ENCODE measurements at places on chromosomes 1 and 21. TPM values are rescaled to one million over a fixed set of nuclear protein-coding genes. Genes with fewer than 3 reads are reported as not detected.

GRCh38 chr1:54391450-54392209 lies 14.6 kb downstream of the SSBP3 start:
- no peaks in the 10 kb centered on the region for H3K27me3 ChIP-seq
- no peak overlapping the region for H3K4me3 ChIP-seq
- no peak for DNase-seq
- peak overlapping the region; percentile 23 for H3K27ac ChIP-seq
- H3K36me3 ChIP-seq, result no peaks in the 10 kb centered on the region

- peaks cover 26% of the 10 kb centered on the region for H3K4me1 ChIP-seq
- DNase-seq, result no peak
- no peaks in the 10 kb centered on the region for H3K27me3 ChIP-seq
- H3K36me3 ChIP-seq, result no peaks in the 10 kb centered on the region
- peak overlapping the region; percentile 94 for H3K27ac ChIP-seq
These were observed 1.0 kb downstream of the KRTCAP2 start for GRCh38 chr1:155171836-155172731.

DNA sequence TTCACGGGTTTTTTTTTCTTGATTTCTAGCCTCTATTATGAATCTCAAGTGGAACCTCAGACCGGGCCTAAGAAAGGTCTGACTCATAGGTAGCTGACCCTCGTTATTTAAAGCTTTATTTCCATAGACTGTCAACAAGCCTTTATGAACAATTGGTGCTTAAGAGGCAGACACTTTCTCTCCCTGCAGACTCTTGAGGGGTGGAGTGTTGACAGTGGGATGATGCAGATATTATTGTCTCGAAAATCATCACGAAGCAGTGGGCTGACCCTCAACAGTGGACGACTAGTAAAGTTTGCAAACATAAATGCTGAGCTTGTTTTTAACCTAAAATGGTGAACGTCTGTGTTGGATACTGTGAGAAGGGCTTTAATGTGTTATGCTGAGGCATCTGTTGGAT lies 1.8 kb downstream of the SFT2D2 start:
- H3K4me1 ChIP-seq, result peaks cover 20% of the 10 kb centered on the region
- H3K36me3 ChIP-seq, result no peaks in the 10 kb centered on the region
- no peaks in the 10 kb centered on the region for H3K27me3 ChIP-seq
- H3K27ac ChIP-seq, result peak overlapping the region; percentile 97
- H3K4me3 ChIP-seq, result peak overlapping the region; percentile 96

DNA sequence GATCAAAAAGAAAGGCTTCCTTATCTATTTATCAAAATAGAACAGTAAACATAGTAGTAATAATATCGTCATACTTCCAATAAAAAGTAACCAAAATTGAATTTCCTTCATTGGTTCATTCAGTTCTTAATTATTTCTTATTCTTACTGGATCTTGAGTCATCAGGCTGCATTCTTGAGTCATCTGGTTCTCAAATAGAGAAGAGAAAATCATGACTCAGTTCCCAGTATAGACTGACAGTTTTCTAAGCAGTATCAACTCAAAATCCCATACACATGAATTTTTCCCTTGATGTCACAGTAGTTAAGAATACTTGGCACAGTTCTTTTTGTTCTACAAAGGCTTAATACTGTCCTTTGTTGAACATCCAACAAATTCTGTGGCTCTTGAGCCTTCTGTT lies 626.9 kb upstream of the ADGRL4 start:
- no peak overlapping the region for H3K4me3 ChIP-seq
- H3K27me3 ChIP-seq, result no peaks in the 10 kb centered on the region
- DNase-seq, result no peak

- H3K27ac ChIP-seq, result peak overlapping the region; percentile 39
- H3K4me1 ChIP-seq, result peaks cover 19% of the 10 kb centered on the region
- H3K4me3 ChIP-seq, result peak overlapping the region; percentile 16
- DNase-seq, result peak; percentile 45
These were observed 110.2 kb downstream of the NAV1 start for GRCh38 chr1:201648907-201649721.

- no peak overlapping the region for H3K4me3 ChIP-seq
- H3K4me1 ChIP-seq, result no peaks in the 10 kb centered on the region
- DNase-seq, result no peak
- no peak overlapping the region for H3K27ac ChIP-seq
- H3K36me3 ChIP-seq, result no peaks in the 10 kb centered on the region
- H3K27me3 ChIP-seq, result no peaks in the 10 kb centered on the region
These were observed 506.9 kb downstream of the PTPRU start for GRCh38 chr1:29743264-29743663.

DNA sequence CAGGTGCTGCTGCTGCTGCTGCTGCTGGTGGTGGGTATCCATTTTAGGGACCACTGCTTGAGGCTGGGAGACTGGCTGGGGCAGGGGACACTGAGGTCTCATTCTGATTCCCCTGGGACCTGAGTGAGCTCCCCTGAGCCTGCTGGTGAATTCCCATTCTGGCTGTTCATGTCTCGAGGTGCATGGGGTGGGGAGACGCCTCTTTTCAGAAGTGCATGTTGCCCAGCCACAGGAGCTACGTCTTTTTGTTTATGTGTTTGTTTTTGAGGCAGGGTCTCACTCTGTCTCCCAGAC lies 133.4 kb downstream of the RHOU start:
- H3K4me3 ChIP-seq, result no peak overlapping the region
- H3K27ac ChIP-seq, result no peak overlapping the region
- H3K36me3 ChIP-seq, result no peaks in the 10 kb centered on the region
- H3K27me3 ChIP-seq, result no peaks in the 10 kb centered on the region
- H3K4me1 ChIP-seq, result no peaks in the 10 kb centered on the region

DNA sequence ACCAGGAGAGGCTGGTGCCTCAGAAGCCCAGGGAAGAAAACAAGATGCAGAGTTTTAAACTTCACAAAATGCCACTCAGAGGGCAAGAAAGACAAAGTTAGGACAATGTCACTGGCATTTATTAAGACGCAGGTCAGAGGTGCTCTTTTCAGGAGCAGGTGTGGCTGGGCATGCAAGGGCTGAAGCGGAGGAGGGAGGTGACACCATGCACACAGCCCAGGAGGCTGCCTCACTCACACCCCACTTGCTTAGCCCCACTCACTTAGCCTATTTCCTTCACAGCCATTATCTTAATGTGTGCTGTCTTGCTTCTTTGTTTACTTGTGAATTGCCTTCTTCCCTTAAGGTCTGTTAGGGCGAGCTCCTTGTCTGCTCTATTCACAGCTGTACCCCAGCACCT lies 17.2 kb downstream of the HIVEP3 start:
- H3K27ac ChIP-seq, result no peak overlapping the region
- no peaks in the 10 kb centered on the region for H3K36me3 ChIP-seq
- no peaks in the 10 kb centered on the region for H3K4me1 ChIP-seq
- DNase-seq, result no peak
- no peak overlapping the region for H3K4me3 ChIP-seq
- no peaks in the 10 kb centered on the region for H3K27me3 ChIP-seq

- H3K36me3 ChIP-seq, result no peaks in the 10 kb centered on the region
- no peak overlapping the region for H3K4me3 ChIP-seq
- no peaks in the 10 kb centered on the region for H3K27me3 ChIP-seq
- no peak for DNase-seq
These were observed 3.7 kb upstream of the RUNX1 start for GRCh38 chr21:35052801-35053200.

GRCh38 chr1:5098981-5099385 lies 444.6 kb downstream of the AJAP1 start:
- DNase-seq, result no peak
- H3K4me1 ChIP-seq, result no peaks in the 10 kb centered on the region
- H3K27ac ChIP-seq, result no peak overlapping the region
- no peaks in the 10 kb centered on the region for H3K27me3 ChIP-seq
- H3K36me3 ChIP-seq, result no peaks in the 10 kb centered on the region

GRCh38 chr1:224621813-224622682 lies 5.9 kb downstream of the CNIH3 start:
- H3K36me3 ChIP-seq, result no peaks in the 10 kb centered on the region
- no peaks in the 10 kb centered on the region for H3K27me3 ChIP-seq
- H3K4me1 ChIP-seq, result peaks cover under 1% of the 10 kb centered on the region
- DNase-seq, result no peak

DNA sequence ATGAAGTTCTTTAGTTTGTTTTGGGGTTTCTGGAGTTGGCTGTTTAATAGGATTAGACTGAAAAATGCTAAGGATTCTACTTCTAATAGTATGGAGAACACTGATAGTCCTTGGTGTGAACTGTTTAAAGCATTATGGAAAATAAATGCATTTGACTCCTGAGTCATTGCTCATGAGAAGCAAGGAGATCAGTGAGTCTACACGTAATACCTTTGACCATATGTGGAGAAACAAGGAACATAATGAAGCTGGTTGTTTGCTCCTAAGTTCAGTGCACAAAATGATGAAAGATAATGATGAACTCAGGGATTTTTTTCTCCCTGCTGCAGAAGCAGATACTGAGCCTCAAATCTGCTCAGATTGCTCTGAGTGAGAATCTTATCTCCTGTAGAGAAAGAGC lies 158.9 kb upstream of the COL11A1 start:
- H3K27me3 ChIP-seq, result no peaks in the 10 kb centered on the region
- no peak overlapping the region for H3K27ac ChIP-seq
- no peaks in the 10 kb centered on the region for H3K4me1 ChIP-seq
- no peak for DNase-seq

DNA sequence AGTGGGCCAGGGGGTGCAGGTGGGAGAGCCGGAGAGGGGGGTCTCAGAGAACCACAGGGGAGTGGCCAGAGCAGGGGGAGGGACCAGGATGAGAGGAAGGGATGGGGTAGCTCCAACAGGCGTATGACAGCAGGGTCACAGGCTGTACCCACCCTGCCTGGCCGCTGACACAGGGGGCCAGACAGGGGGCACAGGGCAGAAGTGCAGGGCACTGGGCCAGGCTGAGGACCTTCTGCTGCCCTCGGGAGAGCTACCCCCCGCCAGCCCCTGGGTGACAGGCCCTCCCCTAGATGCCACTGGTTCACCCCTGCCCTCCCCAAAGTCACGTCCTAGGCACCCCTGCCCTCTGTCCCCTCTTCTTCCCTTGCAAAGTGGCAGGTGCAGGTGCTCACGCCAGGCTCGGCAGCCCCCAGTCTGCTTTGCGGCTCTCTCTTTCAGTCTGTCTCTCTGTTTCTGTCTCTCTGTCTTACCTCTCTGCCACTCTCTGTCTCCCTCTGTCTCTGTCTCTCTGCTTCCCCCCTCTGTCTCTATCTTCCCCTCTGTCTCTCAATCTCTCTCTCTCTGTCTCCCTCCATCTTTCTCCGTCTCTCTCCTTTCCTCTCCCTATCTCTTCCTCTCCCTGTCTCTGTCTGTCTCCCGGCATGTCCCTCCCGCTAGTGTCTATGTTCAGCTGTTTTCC lies 48.5 kb downstream of the WNT9A start:
- H3K27ac ChIP-seq, result no peak overlapping the region

DNA sequence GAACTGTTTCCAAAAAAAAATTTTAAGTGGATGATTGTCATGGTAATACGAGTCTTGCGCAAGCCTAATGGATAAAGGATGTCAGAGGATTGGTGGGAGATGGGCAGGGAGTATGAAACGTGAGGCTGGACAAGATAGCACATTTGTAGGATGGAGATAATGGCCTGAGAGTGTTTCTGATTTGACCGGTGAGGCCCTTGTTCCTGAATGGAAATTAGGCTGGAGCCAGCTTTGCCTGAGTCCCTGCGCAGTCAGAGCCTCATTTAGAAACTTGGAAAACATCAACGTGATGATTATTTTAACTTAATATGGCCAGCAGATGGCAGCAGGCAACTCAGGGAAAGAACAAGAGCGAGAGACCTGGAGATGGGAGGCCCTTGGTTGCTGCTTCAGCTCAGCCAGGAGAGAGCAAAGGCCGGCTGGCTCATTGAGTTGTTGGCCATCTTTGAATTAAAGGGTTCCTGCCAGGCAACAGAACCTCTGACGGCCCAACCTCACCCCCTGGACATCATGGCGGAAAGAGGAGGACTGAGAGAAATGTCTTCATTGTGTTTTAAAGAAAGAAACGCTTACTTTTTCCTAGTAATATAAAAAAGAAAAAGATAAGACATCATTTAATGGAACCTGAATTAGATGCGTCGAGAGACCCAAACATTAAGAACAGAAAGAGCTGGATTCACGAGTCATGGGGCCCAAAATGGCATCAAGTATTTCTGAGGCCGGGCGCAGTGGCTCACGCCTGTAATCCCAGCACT lies 80.3 kb downstream of the SELENOF start:
- H3K4me3 ChIP-seq, result peak overlapping the region; percentile 2
- H3K27me3 ChIP-seq, result no peaks in the 10 kb centered on the region
- no peaks in the 10 kb centered on the region for H3K36me3 ChIP-seq
- H3K27ac ChIP-seq, result no peak overlapping the region
- peak; percentile 89 for DNase-seq

DNA sequence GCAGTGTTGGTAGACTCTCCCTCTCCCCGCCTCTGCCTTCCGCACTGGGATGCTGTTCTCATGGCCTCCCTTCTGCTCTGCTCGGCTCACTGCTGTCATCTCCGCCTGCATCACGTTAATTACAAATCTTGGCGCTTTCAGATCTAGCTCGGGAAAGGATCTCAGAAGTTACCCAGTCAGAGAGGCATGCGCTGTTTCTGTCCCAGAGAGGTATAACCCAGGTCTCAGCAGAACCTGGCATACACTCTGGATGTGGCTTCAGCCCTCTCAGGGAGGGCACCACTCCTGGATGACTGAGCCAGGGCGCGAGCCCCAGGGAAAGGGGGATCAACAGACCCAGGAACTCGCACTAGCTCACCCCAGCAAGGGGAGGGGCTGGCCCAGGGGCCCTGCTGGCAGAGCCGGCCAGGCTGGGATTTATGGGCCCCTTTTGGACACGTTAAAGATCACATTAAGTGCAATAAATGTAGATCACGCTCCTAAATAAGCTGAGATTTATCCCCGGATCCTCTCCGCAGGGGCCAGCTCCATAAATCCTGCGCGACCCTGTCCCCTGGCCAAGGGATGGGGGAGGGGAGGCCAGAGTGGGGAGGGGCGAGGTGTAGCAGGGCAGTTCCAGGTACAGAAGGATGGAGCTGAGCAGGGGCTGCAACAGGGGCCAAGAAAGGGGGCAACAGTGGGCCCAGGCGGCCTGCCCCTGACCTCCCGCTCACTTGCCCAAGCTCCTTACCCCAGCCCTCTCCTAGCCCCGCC lies 101.3 kb upstream of the ZBTB40 start:
- peak overlapping the region; percentile 10 for H3K4me3 ChIP-seq
- H3K4me1 ChIP-seq, result peaks cover 5% of the 10 kb centered on the region
- H3K27me3 ChIP-seq, result no peaks in the 10 kb centered on the region
- no peak overlapping the region for H3K27ac ChIP-seq
- H3K36me3 ChIP-seq, result no peaks in the 10 kb centered on the region

- no peak for DNase-seq
- H3K27ac ChIP-seq, result no peak overlapping the region
- H3K4me3 ChIP-seq, result no peak overlapping the region
- H3K27me3 ChIP-seq, result no peaks in the 10 kb centered on the region
These were observed 35.6 kb downstream of the LRRN2 start for GRCh38 chr1:204649721-204650521.

GRCh38 chr1:54850069-54850730 lies 36.8 kb downstream of the DHCR24 start:
- H3K4me1 ChIP-seq, result no peaks in the 10 kb centered on the region
- H3K4me3 ChIP-seq, result no peak overlapping the region
- H3K36me3 ChIP-seq, result no peaks in the 10 kb centered on the region
- DNase-seq, result no peak

KRTAP19-1 gene
- total RNA-seq, result not detected

MAN1C1 gene
- 12.8 TPM for total RNA-seq

KIF26B gene
- total RNA-seq, result 3.1 TPM

LRRC39 gene
- 4.6 TPM for total RNA-seq

RUNX1 gene
- total RNA-seq, result 28.7 TPM

LCA5L gene
- total RNA-seq, result 103 TPM

ANGPTL1 gene
- 14.7 TPM for total RNA-seq

PLA2G2C gene
- total RNA-seq, result 0.31 TPM

GPR3 gene
- total RNA-seq, result 0.47 TPM

Data from testis (tissue), 5 donors.